Mononuclear cell (primary cell): ENCODE measurements at places on chromosomes 2 and 18. TPM values are rescaled to one million over a fixed set of nuclear protein-coding genes. Genes with fewer than 3 reads are reported as not detected.

The DCTN1 gene
- 41.8 TPM for total RNA-seq

The CD8B2 gene
- 0.73 TPM for total RNA-seq

The EGR4 gene
- total RNA-seq: 0.52 TPM

The ZNF514 gene
- total RNA-seq: 6.9 TPM

The NXPH2 gene
- not detected for total RNA-seq

The VAMP5 gene
- total RNA-seq: 8.9 TPM

The FEV gene
- total RNA-seq: not detected

The KLHL14 gene
- 1.4 TPM for total RNA-seq
